ENCODE measurements at places on chromosomes 7 and 10.
A peak's percentile ranks its signal among the peaks of the same experiment; 100 is the strongest.

GRCh38 chr7:77544518-77544917 is 7.4 kb downstream of the PTPN12 start:
- no peak for ATAC-seq

DNA sequence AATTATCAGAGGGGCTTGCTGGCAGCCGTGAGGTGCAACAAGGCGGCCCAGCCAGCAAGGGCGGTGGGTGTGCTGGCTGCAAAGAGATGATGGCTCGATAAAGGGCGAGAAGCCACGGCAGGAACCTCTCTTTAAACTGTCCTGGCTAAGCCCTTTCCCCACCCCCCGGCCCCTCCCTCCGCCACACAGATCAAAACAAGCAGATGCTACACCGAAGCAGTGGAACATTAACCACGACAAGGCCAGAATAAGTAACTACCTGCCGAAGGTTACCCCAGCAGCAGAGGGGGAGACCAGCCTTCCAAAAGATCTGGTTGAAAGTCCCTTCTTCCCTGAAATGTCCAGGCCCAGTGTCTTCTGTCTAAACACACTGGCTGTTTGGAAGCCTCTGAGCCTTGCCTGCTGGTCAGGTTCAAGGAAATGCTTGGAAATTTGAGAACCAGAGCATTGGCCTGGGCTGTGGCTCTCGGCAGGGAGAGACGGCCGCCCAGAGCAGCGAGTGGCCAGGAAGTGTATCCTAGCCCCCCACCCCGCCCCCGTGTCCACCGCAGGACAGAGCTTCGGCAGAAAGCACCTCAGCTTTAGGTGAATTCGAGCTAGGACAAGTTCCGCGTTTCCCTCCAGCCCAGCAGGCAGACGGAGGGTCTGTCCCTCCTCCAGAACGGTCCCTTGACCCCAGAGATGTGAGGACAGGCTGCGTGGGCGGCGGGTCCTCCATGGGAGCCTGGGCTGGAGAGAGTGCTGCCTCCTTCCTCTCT is 2.1 kb downstream of the FAM20C start:
- ATAC-seq = no peak

DNA sequence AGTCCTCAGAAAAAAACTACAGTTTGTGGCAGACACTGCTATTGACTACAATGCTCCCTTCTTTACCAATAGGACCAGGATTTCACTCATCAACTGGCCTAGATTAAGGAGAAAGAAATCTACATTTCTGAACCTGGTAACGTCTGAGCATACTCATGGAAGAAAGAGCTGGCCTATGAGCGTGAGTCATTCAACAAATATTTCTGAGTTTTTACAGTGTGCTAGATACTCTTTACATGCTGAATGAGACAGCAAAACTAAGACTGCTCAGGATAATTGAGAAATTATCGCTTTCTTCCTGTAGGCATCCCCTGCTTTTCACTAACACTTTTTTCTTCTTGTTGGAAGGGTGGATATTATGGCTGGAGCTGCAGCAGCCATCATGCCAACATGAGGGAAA is 609.7 kb downstream of the TNS3 start:
- peak; percentile 50 for ATAC-seq

- ATAC-seq = no peak
Observed at GRCh38 chr7:41108821-41109220, 594.1 kb downstream of the INHBA start.

DNA sequence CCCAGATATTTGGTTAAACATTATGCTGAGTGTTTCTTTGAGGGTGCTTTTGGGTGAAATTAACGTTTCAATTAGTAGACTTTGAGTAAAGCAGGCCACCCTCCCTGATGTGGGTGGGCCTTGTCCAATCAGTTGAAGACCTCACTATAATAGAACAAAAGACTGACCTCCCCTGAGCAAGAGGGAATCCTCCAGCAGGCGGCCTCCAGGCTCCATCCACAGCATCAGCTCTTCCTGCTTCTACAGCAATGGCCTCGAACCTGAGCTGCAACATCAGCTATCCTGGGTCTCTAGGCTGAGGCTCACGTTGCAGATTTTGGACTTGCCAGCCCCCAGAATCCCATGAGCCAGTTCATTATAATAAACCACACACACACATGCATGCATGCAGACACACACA is 104.2 kb downstream of the PFKFB3 start:
- no peak for ATAC-seq

GRCh38 chr10:34815185-34816084 is at the start of gene PARD3:
Gene PARD3, minus strand, starts transcription at chr10:34815296. Its CDS starts 301 bp downstream, at chr10:34814995.
- ATAC-seq = peak; percentile 83

GRCh38 chr10:44439239-44439957 is 54.5 kb upstream of the CXCL12 start:
- no peak for ATAC-seq
